DMS 273 treated with DMSO at 0.1 percent for 48 hours (cell line): ENCODE measurements at places on chromosomes 16 and 17.

DNA sequence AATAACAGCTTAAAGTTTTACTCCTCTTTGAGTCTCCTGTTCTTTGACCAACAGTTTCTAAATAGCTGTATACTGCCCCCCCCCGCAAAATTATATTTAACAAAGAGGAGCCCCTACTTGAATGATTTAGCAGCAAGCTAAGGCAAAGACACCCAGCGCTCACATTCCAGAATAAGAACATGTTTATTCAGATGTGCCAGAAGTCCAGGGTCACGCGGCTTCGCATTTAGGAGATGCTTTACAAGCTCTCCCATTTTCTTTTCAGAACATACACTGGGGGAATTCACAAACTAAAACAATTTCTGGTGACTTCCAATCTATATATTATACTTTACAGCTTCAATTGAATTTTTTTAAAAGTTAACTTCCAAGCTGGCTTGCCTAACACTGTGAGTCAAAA lies 5.3 kb downstream of the PLD6 start:
- no peak for DNase-seq

DNA sequence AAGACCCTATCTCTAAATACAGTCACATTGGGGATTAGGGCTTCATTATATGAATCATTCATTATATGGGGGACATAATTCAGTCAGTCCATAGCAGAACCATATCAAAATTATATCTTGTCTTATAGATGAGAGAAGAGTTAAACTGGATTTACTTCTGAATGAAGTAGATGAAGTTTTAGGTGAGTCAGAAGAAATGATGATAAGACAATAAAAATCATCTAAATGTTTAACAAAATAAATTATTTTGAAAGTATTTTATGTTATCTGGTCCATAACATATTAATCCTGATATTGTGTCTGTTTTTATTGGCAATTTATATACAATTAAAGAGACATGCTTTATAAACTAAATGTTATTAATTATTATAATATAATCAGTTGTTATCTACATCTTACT lies 76.9 kb upstream of the EFCAB3 start:
- no peak for DNase-seq

DNA sequence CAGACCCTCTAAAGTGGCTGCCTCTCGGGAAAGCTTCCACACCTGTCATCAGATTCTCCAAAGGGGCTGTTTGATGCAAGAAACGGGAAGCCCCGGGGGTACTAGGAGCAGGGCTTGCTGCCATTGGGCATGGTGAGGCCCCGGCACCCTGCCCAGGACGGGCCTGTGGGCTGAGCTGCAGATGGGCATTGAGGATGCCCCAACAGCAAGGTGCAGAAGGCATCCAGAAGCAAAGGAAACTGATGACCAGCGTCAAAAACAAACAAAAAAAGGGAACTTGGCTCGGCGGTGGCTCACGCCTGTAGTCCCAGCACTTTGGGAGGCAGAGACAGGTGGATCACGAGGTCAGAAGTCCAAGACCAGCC lies 1.5 kb upstream of the LIMD2 start:
- DNase-seq: no peak

GRCh38 chr16:89323120-89323960 lies 105.8 kb downstream of the ZNF778 start:
- DNase-seq: no peak

- DNase-seq: no peak
These were observed 47.0 kb upstream of the FBXO47 start for GRCh38 chr17:39014044-39014794.

GRCh38 chr17:76841776-76842405 lies 26.3 kb upstream of the MGAT5B start:
- DNase-seq: peak; percentile 15

DNA sequence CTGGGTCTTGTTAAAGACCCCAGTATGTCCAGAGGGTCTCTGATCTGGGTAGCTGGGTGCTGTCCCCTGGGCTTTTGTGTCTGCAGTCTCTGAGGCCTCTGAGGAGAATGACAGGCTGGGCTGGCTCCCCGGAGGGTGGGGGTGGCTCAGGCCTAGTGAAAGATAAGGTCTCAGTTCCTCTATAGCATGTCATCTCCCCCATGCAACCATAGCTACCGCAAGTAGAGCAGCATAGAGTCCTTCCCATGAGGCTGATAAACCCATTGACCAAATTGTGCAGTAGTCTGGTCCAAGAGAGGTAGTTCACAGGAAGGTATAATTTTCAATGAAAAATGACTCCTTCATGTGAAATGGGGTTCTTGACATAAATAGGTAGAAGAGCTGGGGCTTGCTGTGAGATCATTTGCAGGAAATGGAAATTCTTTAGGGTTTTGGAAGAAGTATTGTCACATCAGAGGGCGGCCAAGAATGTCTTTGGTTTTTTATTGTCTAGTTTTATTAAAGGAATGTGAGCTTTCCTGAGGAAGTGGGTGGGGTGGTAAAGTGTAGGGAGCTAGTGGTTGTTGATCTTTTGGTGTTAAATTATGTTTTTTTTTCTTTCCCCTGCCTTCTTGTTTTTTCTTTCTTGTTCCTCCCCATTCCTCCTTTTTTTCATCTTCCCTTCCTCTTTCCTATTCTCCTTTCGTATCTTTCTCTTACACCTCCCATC lies 21.0 kb downstream of the SLC7A6OS start:
- DNase-seq: no peak

DNA sequence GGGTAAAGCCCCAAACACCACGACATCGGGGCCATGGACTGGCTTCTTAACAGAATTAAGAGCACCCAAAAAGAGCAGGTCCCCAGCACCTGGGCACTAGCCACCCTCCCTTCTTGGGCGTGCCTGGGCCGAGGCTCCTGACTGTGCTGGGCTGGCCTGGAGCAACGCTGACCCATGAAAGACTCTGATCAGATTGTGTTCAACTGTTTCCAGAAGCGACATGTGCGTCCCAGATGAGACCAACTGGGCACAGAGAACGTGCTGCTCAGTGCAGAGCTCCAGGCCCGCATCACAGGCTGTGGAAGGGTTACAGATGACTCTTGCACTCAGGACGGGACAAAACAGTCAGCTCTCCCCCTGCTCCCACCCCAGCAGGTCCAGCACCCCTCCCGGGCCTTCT lies 100.7 kb downstream of the KCNJ12 start:
- DNase-seq: no peak

DNA sequence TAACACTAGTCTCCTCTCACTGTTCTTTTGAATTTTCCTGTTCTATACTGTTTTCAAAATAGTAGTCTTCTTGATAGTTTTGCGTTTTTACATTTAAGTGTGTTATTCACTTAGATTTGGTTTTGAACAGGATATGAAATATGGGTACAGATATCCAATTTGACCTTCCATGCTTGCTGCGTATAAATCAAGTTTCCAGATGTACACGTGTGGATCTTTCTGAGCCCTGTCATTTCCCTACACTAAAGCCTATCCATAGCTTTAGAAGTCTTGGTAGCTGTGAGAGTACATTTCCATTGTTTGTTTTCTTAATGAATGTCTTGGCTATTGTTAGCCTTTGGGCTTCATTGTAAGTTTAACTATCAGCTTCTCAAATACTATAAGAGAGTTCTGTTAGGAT lies 20.4 kb downstream of the CYLD start:
- no peak for DNase-seq

- DNase-seq: no peak
These were observed 47.6 kb upstream of the GNAO1 start for GRCh38 chr16:56143666-56144065.

GRCh38 chr17:45703806-45704205 lies 80.3 kb upstream of the CRHR1 start:
- no peak for DNase-seq

DNA sequence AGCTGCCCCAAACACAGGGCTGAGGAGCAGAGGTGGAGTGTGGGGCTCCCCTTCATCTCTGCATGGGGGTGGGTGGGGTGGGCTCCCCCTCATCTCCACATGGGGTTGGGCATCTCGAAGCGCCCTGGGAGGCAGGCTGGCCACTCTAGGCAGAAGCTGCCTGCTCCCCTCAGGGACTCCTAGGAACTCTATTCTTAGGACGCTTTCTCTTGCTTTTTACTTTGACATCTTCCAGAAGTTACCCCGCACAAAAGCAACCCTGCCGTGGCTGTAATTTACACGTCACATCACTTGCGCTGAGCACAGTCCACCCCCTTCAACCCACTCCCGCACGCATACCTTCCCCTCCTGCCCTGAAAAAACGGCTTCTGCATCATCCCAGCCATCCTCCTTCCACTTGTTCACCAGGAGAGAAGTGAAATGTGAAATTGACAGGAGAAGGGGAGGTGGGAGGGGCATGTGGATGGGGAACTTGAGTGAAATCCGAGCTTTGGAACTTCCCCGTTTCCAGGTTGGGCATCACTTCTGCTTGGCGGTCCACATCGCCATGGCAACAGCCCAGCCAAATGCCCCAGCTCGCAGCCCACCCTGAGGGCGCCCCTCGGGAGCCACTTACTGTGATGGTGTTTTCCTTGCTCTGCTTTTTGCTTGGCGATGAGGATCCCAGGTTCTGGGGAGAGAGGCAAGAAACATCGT lies 53.7 kb upstream of the RCVRN start:
- no peak for DNase-seq

DNA sequence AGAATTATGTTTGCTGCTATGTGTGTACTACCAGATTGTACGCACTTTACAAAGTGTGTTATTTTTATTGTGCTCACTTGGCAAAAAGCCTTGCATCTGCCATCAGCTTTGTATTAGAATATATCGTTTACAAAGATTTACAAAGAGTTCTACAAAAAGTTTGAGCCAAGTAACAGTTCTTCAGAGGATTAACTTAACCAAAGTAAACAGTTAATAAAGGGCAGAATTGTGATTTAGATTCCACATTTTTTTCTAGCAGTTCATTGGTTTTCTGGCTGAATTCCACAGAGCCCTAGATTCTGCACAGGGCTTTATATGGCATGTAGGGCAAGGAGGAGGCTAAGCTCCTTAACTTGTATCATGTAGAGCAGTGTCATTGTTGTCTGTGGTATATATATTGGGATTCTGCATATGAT lies 29.4 kb downstream of the UTP18 start:
- no peak for DNase-seq

- DNase-seq: no peak
These were observed 108.3 kb downstream of the MAP2K4 start for GRCh38 chr17:12128946-12129345.
